Spinal cord (tissue), 10 donors: ENCODE measurements at places on chromosomes 2 and 18.

GRCh38 chr2:30379481-30379880 is 67.6 kb upstream of the LCLAT1 start:
- no peaks in the 10 kb centered on the region for H3K4me1 ChIP-seq
- no peak for DNase-seq
- no peaks in the 10 kb centered on the region for H3K27me3 ChIP-seq
- no peak overlapping the region for H3K27ac ChIP-seq

DNA sequence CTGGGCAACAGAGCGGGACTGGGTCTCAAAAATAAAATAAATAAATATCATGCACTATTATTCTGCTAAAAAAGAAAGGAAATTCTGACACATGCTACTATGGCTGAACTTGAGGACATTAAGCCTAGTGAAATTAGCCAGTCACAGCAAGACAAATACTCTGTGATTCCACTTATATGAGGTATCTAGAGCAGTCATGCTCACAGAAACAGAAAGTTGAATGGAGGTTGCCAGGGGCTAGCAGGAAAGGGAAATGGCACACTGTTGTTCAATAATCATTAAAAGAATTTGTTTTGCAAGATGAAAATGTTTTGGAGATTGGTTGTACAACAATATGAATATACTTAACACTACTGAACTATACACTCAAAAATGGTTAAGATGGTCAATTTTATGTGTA is 60.8 kb downstream of the NCKAP1 start:
- H3K27ac ChIP-seq, result no peak overlapping the region
- no peak for DNase-seq
- H3K36me3 ChIP-seq, result peaks cover 5% of the 10 kb centered on the region
- no peaks in the 10 kb centered on the region for H3K27me3 ChIP-seq

- H3K4me3 ChIP-seq, result no peak overlapping the region
- H3K27ac ChIP-seq, result no peak overlapping the region
- peaks cover 43% of the 10 kb centered on the region for H3K36me3 ChIP-seq
- no peaks in the 10 kb centered on the region for H3K4me1 ChIP-seq
- no peak for DNase-seq
- H3K27me3 ChIP-seq, result no peaks in the 10 kb centered on the region
Observed at GRCh38 chr2:241762933-241763369, 13.7 kb upstream of the GAL3ST2 start.

- no peaks in the 10 kb centered on the region for H3K27me3 ChIP-seq
- H3K27ac ChIP-seq, result no peak overlapping the region
- no peak for DNase-seq
- no peak overlapping the region for H3K4me3 ChIP-seq
- H3K36me3 ChIP-seq, result no peaks in the 10 kb centered on the region
- no peaks in the 10 kb centered on the region for H3K4me1 ChIP-seq
Observed at GRCh38 chr2:179186126-179186525, 78.5 kb downstream of the SESTD1 start.

DNA sequence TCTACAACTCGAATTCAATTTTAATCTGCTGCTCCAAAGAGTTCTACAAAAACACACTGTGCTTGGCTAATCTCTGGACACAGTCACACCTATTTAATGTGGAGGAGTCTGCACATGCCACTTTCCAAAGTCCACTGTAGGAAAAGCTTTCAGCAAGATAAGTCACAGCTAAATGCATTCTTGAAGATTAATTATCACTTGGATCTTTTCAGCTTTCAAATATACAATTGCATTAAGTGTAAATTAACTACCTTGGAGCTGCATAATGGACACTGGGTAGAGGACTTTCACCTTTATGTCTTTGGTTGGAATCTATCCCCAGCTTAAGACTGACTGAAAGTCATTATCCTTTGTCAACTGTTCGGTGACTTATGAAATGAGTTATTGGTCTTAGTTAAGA is 565.1 kb downstream of the PIK3C3 start:
- no peaks in the 10 kb centered on the region for H3K4me1 ChIP-seq
- H3K27me3 ChIP-seq, result no peaks in the 10 kb centered on the region
- H3K27ac ChIP-seq, result no peak overlapping the region
- no peaks in the 10 kb centered on the region for H3K36me3 ChIP-seq

DNA sequence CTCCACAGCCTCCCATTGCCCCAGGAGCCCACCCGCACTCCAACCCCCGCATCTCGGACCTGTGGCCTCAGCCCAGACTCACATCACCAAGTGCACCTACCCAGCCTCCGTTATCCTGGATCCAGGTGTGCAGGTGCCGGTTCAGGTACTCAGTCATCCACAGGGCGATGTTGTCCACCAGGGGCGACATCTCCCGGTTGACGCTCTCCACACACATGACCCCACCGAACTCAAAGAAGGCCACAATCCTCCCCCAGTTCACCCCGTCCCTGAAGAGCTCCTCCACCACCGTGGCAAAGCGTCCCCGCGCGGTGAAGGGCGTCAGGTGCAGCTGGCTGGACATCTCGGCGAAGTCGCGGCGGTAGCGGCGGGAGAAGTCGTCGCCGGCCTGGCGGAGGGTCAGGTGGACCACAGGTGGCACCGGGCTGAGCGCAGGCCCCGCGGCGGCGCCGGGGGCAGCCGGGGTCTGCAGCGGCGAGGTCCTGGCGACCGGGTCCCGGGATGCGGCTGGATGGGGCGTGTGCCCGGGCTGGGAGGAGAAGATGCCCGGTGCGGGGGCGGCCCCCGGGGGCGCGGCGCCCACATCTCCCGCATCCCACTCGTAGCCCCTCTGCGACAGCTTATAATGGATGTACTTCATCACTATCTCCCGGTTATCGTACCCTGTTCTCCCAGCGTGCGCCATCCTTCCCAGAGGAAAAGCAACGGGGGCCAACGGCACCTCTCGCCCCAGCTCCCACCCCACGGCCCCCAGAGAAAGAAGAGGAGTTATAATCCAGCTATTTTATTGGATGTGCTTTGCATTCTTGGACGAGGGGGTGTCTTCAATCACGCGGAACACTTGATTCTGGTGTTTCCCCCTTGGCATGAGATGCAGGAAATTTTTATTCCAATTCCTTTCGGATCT is 1.3 kb downstream of the BCL2 start:
- peak overlapping the region; percentile 89 for H3K27ac ChIP-seq
- peak overlapping the region; percentile 90 for H3K4me3 ChIP-seq

- no peaks in the 10 kb centered on the region for H3K27me3 ChIP-seq
- DNase-seq, result no peak
- H3K27ac ChIP-seq, result no peak overlapping the region
Observed at GRCh38 chr2:30277582-30277981, 46.2 kb downstream of the LBH start.

DNA sequence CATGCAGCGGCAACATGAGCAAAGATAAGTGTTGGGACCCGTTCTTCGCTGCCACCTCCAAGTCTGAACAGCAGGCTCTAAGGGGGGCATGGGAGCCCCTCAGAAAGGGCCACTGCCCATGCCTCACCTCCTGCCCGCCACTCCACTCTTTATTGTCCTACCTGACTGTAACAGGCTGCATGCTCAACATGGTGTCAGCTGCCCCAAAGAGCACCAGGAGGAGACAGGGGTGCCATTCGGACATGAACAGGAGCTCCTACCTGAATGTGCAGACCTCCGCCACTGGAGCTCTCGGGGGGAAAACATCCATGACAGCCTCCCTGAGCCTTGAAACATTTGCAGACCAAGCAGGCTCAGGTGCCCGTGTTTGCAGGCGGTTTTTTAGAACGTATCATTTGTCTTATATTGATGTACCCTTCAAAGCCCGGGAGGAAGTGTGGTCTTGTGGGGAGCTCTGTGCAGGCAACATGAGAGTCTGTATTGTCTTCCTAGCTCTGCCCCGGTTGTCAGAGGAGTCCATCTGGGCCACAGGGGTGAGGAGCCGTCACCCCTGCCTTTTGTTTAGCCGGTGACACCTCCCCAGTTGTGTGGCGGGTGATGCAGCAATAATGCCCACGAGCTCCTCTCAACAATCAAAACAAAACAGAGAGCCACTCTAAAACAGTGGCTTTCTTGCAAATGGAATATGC is 35.1 kb upstream of the CD8A start:
- H3K4me1 ChIP-seq, result no peaks in the 10 kb centered on the region
- H3K27me3 ChIP-seq, result no peaks in the 10 kb centered on the region
- DNase-seq, result no peak
- no peaks in the 10 kb centered on the region for H3K36me3 ChIP-seq
- H3K4me3 ChIP-seq, result no peak overlapping the region
- no peak overlapping the region for H3K27ac ChIP-seq

GRCh38 chr2:12298352-12298751 is 418.4 kb upstream of the TRIB2 start:
- H3K27me3 ChIP-seq, result no peaks in the 10 kb centered on the region
- no peak for DNase-seq

DNA sequence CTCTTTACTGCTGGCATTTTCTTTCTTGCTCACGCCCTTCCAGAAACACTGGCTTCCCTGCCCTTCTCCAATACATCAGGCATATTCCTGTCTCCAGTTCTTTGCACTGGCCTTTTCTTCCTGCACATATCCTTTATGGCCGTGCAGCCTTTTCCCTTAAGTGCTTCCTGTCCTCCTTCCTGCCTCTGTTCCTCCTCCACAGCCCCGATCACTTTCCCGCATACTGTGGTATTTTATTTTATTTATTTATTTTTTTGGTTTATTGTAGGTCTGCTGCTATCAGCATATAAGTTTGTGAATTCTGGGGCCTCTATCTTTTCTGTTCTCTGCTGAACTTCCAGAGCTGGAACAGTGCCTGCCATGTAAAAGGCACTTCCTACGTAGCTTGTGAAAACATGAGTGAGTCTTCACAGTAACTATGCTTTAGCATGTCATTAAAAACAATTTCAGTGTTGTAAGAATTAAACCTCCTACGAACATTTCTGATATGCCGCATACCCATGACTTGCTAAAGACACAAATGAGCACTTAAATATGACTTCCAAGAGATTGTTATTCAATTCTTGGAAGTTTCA is 289.1 kb downstream of the TRIB2 start:
- H3K36me3 ChIP-seq, result no peaks in the 10 kb centered on the region
- no peaks in the 10 kb centered on the region for H3K27me3 ChIP-seq
- no peak overlapping the region for H3K4me3 ChIP-seq
- peaks cover under 1% of the 10 kb centered on the region for H3K4me1 ChIP-seq

GRCh38 chr2:206368933-206369569 is 74.3 kb upstream of the ADAM23 start:
- no peaks in the 10 kb centered on the region for H3K27me3 ChIP-seq
- H3K4me1 ChIP-seq, result no peaks in the 10 kb centered on the region
- no peak overlapping the region for H3K27ac ChIP-seq
- no peak overlapping the region for H3K4me3 ChIP-seq

- no peaks in the 10 kb centered on the region for H3K36me3 ChIP-seq
- no peak for DNase-seq
- H3K27me3 ChIP-seq, result no peaks in the 10 kb centered on the region
- H3K27ac ChIP-seq, result no peak overlapping the region
- no peaks in the 10 kb centered on the region for H3K4me1 ChIP-seq
Observed at GRCh38 chr2:200834701-200835100, 23.0 kb downstream of the BZW1 start.

DNA sequence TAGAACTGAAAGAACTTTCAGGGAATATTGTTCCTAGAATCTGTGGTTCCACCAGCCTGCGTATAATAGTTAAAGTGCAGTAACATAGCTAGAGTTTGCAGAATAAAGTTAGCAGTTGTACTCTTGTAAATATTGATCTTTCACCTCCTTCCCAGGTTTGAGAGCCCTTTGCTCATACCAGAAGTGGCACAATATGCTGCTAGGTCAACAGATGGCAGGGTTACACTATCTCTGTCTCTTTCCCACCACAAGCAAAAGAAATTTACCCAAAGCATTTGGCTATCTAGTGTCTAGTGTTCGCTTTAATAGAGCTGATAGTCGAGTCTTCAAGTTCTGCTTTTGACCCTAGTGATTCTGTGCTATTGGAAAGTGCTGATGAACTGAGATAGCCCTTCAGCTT is 119.0 kb upstream of the KLHL14 start:
- H3K4me3 ChIP-seq, result no peak overlapping the region
- no peak overlapping the region for H3K27ac ChIP-seq
- no peaks in the 10 kb centered on the region for H3K27me3 ChIP-seq
- DNase-seq, result no peak

- no peak overlapping the region for H3K4me3 ChIP-seq
- H3K4me1 ChIP-seq, result no peaks in the 10 kb centered on the region
- H3K27ac ChIP-seq, result no peak overlapping the region
- no peaks in the 10 kb centered on the region for H3K36me3 ChIP-seq
Observed at GRCh38 chr18:27130065-27130630, 55.0 kb downstream of the CHST9 start.

DNA sequence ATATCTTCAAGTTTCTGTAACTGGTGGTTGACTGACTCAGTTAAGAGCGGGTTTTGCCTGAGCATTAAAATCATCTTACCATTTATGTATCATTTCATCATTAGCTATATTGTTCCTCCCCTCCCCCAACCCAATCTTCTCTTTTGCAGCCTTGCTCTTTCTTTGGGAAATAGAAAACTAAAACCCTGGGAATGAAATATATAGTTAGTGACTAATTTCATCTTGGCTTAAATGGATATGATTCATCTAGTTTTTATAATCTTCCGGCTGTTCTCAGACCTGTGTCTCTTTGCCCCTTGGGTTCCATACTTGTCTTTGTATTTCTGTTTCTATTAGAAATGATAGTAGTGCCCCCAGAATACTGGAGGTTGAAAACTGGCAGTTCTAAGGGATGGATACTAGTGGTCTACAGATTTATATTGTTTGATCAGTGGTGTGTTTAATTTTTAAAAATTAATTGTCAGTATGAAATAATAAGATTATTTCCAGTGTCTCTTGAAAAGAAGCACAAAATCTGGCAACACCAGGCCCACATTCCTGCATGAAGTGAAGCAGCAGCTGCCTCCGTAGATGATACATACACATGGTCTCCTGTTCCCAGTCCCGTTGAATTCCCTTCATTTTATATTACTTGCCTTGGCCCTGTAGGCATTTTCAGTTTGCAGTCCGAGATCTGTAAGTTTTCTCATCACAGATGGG is 44.5 kb downstream of the PHLPP1 start:
- no peaks in the 10 kb centered on the region for H3K36me3 ChIP-seq
- H3K27ac ChIP-seq, result peak overlapping the region; percentile 59
- peaks cover 2% of the 10 kb centered on the region for H3K4me1 ChIP-seq
- H3K27me3 ChIP-seq, result no peaks in the 10 kb centered on the region
- DNase-seq, result no peak

- no peaks in the 10 kb centered on the region for H3K36me3 ChIP-seq
- no peaks in the 10 kb centered on the region for H3K27me3 ChIP-seq
- no peak for DNase-seq
- H3K4me1 ChIP-seq, result no peaks in the 10 kb centered on the region
- no peak overlapping the region for H3K4me3 ChIP-seq
- H3K27ac ChIP-seq, result no peak overlapping the region
Observed at GRCh38 chr18:2872095-2872494, 25.3 kb downstream of the EMILIN2 start.
